ENCODE measurements at places on chromosomes 7 and 10.

GRCh38 chr10:102752934-102753664, 9.4 kb downstream of the WBP1L start:
- DNase-seq, result no peak

DNA sequence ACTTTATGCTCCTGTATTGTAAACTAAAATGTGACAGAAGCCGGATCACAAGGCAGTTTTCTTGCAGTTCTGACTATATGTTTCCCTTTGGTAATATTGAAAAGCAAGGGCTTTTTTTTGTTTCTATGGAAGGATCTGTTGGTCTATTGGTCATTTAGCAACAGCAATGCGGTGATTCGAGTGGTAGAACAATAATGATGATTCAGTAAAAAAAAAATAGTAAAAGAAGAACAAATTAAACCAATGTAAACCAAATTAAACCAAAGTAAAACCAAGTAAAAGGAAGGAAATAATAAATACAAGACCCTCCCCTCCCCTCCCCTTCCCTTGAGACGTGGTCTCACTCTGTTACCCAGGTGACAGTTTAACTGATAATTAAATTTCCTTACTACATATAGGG, 17.8 kb upstream of the CCNY start:
- no peak for DNase-seq

DNA sequence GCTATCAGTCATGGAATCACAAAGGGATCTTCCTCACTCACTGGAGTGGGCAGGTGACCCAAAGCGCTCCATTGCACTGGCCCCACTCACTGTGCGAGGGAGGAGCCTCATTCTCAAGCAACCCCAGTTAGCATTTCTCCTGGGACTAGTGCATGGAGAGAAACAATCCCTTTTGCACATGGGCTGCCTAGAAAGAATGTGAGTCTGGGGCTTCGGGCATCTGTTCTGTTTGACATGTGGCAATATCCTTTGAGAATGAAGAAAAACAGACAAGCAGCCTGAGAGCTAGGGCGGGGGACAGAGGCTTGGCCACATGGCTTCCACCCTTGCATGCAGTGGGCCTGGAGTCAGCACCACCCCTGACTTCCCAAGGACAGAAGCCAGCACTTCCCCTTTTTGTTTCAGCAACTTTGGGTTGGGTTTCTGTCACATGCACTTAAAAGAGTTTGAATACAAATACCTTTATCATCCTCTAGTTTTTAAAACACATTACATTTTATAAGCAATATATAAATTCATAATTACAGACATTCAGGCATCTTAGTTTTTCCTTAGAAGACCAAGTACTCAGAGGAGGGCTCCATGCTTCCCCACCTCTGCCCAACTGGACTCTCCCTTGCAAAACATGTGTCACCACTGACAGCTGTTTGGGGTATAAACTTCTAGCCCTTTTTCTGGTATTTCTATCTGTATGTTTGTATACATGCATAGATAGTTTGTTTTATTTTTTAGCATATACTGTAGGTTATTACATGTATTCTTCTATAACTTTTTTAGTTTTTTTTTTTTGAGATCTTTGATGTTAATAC, 73.8 kb downstream of the RBM20 start:
- no peak for DNase-seq

DNA sequence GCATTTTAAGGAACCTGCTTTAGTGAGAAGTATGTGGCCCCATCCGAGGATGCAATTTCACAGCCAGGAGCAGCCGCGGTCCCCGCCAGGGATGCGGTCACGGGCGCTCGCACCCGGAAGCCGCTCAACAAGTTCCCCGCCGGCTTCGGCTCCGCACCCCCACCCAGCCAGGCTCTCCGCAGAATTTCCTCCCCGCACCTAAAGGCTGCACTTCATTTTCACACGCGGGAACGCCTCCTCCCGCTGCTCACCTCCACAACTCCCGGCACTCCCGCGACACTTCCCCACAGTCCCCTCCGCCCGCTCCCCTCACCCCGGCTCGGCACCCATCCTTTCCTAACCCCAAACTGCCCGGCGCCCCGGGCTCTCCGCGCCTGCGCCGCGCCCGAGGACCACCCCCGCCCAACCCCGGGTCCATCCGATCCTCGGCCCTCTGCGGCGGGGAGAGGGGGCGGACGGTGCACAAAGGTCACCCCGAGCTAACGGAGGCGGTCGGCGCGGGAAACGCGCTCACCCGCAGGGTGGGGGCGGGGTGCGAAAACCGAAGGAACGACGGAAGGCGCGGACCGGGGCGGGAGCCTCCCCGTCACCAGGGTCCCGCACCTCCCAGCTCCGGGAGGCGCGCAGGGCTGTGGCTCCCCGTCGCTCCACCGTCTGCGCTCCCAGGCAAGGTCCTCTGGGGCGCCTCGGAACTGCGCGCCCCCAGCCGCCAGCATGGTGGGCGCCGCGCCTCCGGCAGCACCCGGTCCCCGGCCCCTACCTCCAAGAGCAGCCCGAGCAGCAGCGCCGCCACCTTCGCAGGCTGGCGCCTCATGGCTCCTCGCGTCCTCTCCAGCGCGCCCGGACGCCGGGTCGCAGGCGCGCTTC, 558 bp downstream of the VOPP1 start:
- no peak for DNase-seq

DNA sequence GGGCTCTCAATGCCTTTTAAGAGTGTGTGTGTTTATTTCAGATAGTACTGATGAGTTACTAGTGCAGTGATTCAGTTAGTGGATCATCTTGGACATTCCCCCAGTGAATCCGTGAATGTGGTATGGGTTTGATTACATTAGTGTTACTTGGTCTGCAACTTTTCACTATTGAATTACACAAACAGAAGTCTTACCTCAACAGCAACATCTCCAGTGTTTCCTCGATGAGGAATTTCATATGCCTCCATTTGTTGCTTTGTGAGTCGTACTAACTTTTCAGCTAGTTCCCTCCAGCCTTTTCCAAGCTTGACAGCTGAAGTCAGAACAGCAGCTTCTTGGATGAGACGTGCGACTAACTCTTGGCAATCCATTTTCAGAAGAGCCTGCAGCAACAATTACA, 63.2 kb downstream of the MACC1 start:
- DNase-seq, result no peak

- no peak for DNase-seq
Observed at GRCh38 chr10:78375854-78376785, 342.5 kb downstream of the RPS24 start.

- no peak for DNase-seq
Observed at GRCh38 chr7:39288303-39288702, 277.9 kb upstream of the YAE1 start.

GRCh38 chr7:155665957-155666287, 21.5 kb downstream of the RBM33 start:
- no peak for DNase-seq

DNA sequence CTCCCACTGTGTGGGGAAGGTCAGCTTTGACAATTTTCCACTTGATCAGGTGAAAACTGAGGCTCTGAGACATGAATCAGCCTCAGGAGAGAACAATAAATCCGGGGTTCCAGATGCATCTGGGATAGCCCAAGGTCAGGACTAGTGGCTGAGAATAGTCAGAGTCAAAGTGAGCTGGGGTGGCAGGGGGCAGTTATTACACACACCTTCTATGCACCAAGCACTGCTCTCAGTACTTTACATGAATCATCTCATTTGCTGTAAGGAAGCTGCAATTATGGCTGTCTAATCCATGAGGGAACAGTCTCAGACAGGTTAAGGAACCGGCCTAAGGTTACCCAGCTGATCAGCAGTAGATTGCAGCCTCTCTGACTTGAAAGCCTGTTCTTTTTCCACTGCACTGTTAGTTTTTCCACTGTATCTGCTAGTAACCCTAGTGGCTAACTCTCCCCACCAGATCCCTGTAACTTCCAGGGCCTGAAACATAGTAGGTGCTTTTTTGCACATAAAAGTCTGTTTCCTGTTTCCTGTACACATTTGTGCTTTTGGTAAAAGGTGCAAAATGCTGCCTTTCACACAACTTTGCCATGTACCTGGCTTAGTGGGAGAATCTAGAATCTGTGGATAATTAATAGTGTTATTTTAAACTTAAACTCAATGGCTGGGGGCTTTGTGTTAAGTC, 125.9 kb downstream of the EMX2 start:
- no peak for DNase-seq

DNA sequence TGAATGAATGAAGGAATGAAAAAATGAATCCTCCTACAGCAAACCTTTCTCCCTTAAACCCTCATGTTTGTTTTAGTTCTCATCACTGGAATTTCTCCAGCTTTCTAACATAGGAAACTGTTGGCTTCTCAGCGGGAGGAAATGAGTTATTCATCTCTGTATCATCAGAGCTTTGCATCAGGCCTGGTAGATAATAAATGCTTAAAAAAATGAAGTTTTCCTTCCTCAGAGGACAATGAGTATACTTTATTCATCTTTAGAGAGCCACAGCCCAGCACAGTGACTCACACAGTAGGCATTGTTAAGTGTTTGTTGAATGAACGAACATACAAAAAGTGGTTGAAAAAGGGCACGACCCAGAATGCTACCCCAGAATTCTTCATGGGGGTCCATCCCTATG, 62.6 kb downstream of the COL13A1 start:
- no peak for DNase-seq
